Astrocyte (in vitro differentiated cells and primary cell): ENCODE measurements at places on chromosomes 1 and 21. TPM values are rescaled to one million over a fixed set of nuclear protein-coding genes. Genes with fewer than 3 reads are reported as not detected.

Gene IL20
- not detected in 2 replicates for total RNA-seq

Gene SIPA1L2
- 12.2 and 14.9 TPM in 2 replicates for total RNA-seq

GRCh38 chr21:36759348-36760083 lies 60.6 kb downstream of the SIM2 start:
- DNase-seq = no peak

DNA sequence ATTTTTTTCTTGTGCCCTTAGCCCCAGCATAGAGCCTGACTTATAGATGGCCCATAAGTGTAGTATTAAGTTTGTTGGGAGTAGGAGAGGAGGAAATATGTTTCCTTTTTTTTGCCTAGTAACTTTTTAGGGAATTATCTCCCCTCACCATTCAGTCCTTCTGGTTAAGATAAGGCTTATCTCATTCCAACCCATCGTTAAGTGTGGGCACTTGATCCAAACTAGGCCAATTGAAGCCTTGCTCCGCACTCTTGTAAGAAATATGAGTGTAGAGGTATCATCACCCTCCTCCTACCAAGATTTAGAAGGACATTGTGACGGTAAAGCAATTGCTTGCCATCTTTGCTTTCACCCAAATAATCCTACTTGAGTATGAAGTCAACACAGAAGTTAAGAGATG lies 8.8 kb upstream of the FGGY start:
- DNase-seq = no peak

DNA sequence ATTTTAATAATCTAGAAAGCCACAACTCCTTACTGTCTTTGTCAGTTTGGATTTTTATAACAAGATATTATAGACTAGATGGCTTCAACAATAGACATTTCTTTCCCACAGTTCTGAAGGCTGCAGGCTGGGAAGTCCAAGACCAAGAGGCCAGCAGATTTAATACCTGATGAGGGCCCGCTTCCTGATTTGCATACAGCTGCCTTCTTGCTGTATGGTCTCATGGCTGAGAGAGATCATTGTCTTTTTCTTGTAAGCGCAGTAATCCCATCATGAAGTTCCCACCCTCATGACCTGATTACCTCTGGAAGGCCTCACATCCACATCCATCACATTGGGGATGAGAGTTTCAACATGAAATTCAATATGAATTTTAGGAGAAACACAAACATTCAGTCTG lies 9.8 kb downstream of the RPS6KC1 start:
- DNase-seq = no peak

GRCh38 chr1:31834501-31834900 lies 18.7 kb upstream of the SPOCD1 start:
- no peak for DNase-seq

DNA sequence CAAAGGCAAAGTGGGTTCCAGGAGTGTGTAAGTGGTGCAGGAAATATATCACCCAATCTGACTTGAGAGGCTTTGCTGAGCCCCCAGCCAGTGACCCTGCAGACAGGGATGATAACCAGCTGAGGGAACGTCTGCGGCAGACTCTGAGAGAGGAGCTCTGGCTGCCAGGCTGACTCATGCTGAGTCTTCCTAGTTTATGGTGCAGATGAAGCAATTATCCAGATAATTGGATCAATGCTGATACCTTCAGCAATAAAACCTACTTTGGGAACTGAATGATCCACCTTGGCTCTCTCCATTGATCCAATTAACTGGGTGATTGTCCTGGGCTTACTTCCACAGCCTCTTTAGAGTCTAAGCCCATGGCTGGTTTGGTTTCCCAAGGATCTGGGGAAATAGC lies 7.3 kb downstream of the C8B start:
- peak; percentile 30 for DNase-seq

DNA sequence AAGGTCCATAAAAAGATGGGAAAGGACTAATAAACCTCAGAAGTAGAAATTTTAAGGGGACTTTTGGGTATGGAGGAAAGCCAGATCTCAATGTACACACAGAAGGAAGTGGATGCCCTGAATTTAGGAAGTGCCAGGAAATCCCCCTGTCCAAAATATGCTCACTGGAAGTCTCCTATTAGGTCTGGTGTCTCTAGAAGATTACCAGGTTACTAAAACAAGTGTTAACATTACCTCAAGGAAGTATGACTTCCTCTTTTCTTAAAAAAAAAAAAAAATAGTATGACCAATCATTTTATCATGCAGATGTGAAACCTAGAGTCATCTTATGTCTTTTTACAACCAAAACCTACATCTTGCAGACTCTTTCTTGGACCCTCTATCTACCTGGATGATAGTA lies 30.7 kb downstream of the CD58 start:
- no peak for DNase-seq

DNA sequence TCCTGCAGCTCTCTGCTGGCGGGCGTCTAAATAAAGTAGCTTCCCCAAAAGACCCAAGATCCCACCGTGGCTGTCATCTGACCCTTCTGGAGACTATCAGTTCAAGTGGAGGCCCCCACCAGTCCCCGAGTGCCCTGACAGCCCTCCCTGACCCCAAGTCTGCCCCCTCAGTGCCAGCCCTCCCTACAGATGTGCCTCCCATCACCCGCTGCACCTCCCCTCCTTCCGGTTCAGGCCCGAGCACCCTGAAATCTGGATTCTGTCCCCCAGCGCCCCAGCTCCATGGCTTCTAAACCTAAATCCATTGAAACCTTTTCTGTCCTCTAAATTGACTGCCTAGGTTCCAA lies 595 bp downstream of the IL10RB start:
- DNase-seq = no peak

DNA sequence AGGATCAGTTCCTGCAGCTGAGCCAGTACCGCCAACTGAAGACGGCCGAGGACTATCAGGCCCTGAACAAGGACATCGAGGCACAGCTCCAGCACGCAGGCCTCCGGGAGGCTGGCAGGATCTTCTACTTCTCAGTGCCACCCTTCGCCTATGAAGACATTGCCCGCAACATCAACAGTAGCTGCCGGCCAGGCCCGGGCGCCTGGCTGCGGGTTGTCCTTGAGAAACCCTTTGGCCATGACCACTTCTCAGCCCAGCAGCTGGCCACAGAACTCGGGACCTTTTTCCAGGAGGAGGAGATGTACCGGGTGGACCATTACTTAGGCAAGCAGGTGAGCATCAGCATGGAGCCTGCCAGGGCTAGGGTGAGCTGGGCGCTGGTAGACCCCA lies 10.7 kb downstream of the H6PD start:
- DNase-seq = no peak
